ENCODE measurements at places on chromosomes 5 and 9.

GRCh38 chr5:55154873-55155272 lies 5.1 kb upstream of the GPX8 start:
- peak; percentile 78 for DNase-seq

DNA sequence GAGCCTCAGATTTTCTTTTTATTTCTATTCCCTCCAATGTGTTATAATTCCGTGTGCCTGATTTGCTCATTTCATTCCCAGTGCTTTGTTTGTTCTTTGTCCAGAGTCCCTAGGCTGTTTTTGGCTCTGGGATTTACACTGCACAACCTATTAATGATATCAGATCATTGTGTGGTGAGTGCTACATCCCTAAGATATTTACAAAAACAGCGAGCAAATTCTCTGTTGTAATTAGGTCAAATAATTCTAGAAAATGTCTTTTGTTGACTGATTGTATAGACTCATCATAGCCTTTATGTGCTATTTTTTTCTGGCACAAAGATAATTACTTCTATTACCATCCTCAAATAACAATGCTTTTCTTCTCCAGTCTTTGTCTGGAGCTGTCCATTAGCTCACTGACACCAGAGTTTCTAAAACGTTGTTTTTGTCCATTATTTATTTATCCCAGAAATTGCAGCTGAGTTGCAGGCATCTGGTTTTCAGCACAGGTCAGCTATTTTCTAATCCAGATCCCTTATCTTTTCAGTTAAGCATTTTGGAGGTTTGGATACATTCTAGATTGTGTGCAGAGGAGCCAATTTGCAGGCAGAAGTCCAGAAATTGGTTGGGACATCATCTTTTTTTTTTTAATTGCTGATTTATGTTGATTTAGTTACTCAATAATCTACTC lies 379.9 kb upstream of the DMAC1 start:
- DNase-seq: no peak

DNA sequence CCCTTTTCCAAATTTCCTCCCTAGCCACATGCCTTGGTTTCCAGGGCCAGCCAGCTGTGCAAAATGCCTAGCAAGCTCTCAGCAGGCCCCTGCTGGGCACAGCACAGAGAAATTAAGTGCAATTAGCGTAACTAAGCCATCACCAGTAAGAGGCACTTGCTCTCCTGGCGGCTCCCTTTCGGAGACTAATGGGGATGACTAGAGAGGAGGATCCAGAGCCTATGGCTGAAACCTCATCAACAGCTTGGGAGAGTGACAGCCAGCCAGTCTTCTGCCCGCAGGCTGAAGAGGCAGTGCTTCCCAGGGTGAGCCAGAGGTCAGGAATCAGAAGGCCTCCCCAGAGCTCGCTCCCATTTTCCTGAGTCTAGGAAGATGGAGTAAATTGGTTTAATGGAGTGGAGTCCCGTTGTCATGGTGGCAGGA lies 108.4 kb downstream of the KCNIP1 start:
- DNase-seq: no peak

- no peak for DNase-seq
Measured at GRCh38 chr5:4230786-4231641, 635.4 kb downstream of the IRX1 start.

DNA sequence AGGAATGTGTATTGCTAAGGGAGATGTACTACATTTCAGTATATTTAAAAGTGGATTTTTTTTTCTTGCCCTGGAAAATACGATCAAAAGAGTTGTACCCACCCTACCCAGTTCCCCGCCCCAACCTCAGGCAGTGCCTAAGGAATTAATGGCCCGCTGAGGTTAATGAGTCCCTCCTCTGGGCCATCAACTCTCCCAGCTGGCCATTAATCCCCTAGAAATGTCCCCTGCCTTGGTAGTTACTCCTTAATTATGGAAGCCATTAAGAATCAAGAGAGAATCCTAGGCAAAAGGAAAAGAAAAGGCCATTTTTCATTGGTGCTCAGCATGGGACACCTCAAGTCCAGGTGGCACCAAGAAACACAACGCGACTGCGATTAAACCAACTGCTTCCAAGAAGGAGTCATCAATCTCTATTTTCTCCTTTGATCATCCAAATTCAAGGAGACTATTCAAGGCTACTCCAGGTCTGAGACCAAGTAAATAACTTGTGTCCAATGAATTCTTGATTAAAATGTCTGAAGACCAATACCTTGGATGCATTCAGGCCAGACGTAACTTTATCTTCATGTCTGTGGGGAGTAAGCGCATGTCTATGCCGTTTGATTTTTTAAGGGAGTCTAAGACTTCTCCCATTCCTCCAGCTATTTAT lies 1962.2 kb upstream of the WWC1 start:
- DNase-seq: no peak

DNA sequence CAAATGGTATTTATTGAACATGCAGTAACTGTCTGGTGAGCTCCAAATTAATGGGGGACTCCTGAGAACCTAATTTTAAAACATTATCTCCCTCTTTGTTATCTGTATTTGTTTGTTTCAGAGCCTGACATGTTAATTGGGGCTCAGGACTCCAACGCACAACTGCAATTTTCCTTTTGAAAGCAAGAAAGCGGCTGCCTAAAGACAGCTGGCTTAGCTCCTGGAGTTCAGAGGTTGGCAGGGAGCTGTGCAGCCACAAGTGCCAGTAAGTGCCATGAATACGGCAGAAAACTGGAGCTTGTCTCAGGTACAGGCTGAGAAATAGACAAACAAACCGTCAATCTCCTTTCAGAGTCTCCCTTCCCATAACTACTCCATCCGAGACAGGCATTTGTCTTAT lies 80.9 kb downstream of the PPP2R2B start:
- no peak for DNase-seq

DNA sequence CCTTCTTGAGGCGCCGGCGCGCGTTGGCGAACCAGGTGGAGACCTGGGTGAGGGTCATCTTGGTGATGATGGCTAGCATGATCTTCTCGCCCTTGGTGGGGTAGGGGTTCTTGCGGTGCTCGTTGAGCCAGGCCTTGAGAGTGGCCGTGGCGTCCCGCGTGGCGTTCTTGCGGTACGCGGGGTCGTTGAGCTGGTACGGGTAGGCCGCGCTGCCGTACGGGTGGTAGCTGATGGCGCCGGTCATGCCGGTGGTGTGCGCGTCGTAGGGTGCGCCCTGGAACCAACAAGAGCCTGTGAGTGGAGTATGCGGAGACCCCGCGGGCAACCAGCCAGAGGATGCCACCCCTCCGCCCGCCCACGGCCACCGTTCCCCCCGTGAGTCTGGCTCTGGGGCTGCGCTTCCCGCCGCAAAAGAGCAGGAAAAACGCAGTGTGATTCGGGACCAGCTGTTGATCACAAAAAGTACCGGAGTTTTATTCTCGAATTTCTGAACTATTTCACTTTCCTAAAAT lies 1.9 kb downstream of the IRX2 start:
- DNase-seq: peak; percentile 53

- peak; percentile 65 for DNase-seq
Measured at GRCh38 chr9:77977210-77977611, 54.4 kb downstream of the GNAQ start.

DNA sequence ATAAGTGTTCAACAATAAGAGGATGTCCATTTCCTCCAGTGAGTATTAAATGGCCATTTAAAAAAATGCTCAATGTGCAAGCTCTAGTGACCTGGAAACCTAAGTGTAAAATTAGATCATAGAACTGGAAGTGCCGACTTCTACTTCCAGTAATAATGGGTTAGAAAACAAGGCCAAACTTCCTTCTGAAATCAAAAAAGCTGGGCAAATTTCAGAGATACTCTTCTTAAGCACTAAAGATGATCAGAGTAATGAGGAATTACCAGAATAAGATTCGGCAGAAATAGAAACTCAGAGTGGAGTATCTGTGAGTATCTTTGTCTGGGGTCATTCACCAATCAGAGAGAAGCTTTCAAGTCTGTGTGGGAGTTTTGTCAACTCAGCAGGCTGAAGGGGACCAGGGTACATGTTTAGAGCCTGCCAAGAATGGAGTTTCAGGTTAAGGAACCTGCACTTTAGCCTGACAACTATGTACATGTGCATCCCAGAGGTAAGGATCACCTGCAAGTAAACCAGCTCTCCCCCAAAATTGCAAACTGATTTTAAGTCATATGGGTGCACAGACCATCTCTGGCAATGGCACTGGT lies 17.1 kb downstream of the FCN2 start:
- no peak for DNase-seq

DNA sequence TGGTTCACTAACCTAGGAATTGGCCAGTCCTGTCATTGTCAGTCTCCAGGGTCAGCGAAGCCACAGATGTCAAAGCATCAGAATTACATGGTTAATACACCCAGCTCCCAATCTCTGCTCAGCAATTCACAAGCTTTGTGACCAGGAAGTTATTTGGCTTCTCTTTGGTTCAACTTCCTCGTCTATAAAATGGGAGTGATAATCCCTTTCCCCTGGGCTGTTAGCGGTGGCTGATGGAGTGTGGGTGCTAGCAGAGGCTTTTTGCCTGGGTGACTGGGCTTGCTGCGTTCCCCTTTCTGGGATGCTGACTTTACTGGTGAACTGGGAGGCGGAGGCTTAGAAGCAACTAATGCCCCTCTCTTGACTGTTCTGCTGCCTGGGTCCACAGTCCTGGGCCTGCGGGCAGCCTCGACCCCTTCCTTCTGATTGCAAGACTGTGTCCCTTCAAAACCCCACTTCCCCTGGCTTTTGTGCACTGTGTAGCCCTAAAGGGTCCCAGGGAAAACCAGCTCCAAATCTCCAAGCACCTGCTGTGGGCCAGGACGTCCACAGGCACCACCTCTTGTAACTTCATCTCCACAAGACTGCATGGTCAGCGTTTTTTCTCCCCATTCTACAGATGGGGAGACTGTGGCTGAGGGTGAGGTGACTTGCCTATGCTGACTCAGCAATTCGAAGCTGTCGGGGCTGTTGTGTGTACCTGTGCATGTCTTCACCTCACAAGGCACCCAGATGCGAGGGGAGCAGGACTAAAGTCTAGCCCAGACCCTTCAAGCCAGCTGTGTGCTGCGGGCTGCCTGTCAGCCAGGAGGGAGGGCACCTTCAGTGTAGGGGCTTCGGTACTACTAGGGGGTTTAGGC lies 45.2 kb upstream of the NEURL1B start:
- no peak for DNase-seq

DNA sequence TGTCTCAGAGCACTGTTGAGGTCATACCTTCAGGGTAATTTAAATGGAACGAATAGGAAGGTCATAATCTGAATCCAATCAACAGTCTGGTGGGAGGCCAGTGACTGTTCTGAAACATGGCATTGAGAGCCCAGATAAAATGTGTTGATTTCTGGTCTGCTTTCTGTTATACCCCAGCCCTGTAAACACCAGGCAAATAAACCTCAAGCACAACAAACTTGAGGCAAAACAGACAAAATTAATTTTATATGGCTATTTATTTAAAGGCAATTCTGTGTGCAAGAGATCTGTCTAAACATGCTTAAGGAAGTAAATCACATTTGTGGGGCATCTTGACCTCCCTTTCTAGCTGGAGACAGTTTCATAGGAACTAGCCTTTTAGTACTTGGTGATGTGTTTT lies 140.9 kb upstream of the SPEF2 start:
- DNase-seq: no peak

DNA sequence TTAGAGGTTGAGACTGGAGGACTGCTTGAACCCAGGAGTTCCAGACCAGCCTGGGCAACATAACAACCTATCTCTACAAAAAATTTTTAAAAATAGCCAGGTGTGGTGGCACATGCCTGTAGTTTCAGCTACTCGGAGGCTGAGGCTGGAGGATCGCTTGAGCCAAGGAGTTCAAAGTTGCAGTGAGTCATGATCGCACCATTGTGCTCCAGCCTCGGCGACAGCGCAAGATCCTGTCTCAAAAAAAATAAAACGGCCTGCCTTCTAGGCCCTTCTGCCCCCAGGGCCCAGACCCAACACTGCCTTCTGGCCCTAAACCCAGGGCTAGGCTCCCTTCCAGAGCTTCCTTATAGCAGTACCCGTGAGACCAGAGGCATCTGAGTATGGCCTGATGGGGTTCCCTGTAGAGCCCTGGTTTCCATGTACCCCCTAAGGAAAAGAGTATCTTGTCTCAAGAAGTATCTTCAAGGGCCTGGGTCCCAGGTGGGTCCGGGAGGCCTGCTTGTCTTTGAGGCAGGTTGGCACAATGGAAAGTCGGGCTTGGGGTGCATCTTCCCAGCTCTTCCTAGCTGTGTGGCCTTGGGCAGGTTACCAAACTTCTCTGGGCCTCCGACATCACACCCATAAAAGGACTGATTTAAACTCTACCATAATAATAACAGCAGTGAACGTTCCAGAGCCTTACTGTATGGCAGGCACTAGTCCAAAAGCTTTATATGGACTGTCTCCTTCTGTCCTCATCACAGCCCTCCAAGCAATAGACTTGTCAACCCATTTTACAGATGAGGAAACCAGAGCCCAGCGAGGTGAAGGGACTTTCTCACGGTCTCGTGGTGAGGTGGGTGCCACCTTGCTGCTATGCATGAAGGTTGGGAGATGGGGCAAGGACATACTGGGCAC lies 9.6 kb downstream of the LRRC8A start:
- DNase-seq: no peak

GRCh38 chr9:34372467-34373011 lies 4.2 kb downstream of the MYORG start:
- DNase-seq: no peak

DNA sequence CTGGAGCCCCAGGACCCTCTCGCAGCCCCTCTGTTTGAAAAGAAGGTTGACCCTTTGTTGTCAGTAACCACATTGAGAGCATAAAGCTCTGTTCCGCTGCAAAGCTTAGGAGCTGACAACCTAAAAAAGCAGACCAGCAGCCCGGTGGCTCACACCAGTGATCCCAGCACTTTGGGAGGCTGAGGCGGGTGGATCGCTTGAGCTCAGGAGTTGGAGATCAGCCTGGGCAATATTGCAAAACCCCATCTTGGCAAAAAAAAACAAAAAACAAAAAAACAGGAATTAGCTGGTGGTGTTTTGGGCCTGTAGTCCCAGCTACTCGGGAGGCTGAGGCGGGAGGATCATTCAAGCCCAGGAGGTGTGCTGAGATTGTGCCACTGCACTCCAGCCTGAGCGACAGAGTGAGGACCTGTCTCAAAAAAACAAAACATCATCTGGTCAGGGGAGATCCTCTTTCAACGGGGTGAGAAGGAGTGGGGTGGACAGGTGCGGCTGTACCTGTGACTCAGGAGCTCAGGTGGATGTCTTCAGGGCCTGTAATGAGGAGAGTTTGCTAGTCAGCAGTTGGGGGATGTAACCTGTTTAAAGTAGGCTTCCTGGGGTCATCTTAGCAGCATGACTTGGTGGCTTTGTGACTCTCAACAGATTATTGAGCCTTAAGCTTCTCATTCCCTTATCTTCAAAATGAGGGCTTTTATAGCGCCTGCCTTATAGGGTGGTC lies 694 bp upstream of the REEP2 start:
- DNase-seq: no peak

Data from fibroblast of skin of right quadriceps (primary cell).